ENCODE measurements at places on chromosomes 6 and 20. TPM values are rescaled to one million over a fixed set of nuclear protein-coding genes. Genes with fewer than 3 reads are reported as not detected.

The ANKRD66 gene
- total RNA-seq, result not detected

The PSORS1C2 gene
- total RNA-seq, result not detected

The MEA1 gene
- 25.1 TPM for total RNA-seq

The CD83 gene
- total RNA-seq, result 0.72 TPM

The HINT3 gene
- 72.8 TPM for total RNA-seq

The NEURL2 gene
- total RNA-seq, result 4.9 TPM

The EPPIN gene
- total RNA-seq, result not detected

The MAS1 gene
- not detected for total RNA-seq

The ZNF391 gene
- 0.10 TPM for total RNA-seq

The PGC gene
- total RNA-seq, result not detected

The SEMG2 gene
- total RNA-seq, result not detected

The SSTR4 gene
- total RNA-seq, result not detected

The KCNQ2 gene
- total RNA-seq, result not detected

The PI16 gene
- 3.0 TPM for total RNA-seq

The TTPAL gene
- total RNA-seq, result 3.5 TPM

Measured in gastrocnemius medialis (tissue), 4 donors.